ENCODE measurements at places on chromosomes 3 and 15. TPM values are rescaled to one million over a fixed set of nuclear protein-coding genes. Genes with fewer than 3 reads are reported as not detected.

DNA sequence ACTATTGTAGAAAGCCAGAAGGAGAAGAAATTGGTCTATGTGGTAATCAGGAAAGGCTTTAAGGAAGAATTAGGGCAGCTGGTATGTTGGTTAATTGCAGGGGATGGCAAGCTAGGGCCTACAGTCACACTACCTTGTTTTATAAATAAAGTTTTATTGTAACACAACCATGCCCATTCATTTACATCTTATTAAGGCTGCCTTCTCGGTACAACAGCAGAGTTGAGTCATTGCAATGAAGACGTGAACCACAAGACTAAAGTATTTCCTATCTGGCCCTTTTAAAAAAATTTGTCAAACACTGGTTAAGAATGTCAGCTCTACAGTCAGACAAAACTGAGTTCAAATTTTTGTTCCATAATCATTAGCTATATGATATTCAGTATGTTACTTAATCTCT lies 8.3 kb downstream of the SERPINI1 start:
- H3K36me3 ChIP-seq, result no peaks in the 10 kb centered on the region
- no peak for DNase-seq

DNA sequence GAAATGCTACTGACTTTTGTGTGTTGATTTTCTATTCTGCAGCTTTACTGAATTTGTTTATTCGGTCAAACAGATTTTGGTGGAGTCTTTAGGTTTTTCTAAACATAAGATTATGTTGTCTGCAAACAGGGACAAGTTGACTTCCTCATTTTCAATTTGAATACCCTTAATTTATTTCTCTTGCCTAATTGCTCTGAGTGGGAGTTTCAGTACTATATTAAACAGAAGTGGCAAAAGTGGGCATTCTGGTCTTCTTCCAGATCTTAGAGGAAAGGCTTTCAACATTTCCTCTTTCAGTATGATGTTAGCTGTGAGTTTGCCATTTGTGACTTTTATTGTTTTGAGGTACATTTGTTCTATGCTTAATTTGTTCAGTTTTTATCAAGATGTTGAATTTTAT lies 268.5 kb downstream of the WNT5A start:
- no peaks in the 10 kb centered on the region for H3K36me3 ChIP-seq
- no peak overlapping the region for H3K4me3 ChIP-seq
- H3K27me3 ChIP-seq, result no peaks in the 10 kb centered on the region
- no peak for DNase-seq
- H3K4me1 ChIP-seq, result no peaks in the 10 kb centered on the region

GRCh38 chr3:21152555-21152954 lies 598.5 kb downstream of the ZNF385D start:
- no peaks in the 10 kb centered on the region for H3K27me3 ChIP-seq
- H3K27ac ChIP-seq, result no peak overlapping the region
- no peak overlapping the region for H3K4me3 ChIP-seq
- DNase-seq, result no peak
- no peaks in the 10 kb centered on the region for H3K4me1 ChIP-seq

DNA sequence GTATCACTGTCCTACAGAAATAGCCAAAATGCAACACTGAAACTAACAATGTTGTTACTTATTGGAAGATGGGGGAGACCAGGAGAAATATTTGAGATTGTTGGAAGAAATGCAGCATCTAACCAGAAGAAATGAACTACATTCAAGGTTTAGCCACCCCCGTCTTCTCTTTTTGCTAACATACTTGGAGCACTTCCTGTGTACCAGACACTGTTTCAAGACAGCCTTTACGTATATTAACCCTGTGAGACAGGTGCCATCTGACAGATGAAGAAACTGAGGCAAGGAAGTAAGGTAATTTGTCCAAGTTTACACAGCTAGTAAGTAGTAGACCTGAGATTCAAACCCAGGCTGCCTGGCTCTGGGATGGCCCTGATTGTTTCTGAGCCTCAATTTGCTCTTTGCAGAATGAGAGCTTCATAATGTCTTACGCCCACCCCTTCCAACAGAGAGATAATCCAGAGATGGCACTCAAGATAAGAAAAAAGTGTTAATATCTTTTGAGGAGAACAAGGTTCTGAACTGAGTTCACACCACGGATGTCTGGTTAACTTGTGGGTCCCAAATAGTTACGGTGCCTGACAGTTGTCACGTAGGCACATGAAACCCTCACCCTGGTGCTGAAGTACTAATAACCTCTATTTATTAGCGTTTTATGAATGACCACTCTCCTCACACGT lies 26.1 kb downstream of the RASGRP1 start:
- H3K4me1 ChIP-seq, result peaks cover 3% of the 10 kb centered on the region
- DNase-seq, result no peak
- H3K27ac ChIP-seq, result no peak overlapping the region
- no peaks in the 10 kb centered on the region for H3K36me3 ChIP-seq

- no peak overlapping the region for H3K27ac ChIP-seq
- no peaks in the 10 kb centered on the region for H3K36me3 ChIP-seq
Observed at GRCh38 chr15:61759639-61760038, 300.6 kb downstream of the VPS13C start.

DNA sequence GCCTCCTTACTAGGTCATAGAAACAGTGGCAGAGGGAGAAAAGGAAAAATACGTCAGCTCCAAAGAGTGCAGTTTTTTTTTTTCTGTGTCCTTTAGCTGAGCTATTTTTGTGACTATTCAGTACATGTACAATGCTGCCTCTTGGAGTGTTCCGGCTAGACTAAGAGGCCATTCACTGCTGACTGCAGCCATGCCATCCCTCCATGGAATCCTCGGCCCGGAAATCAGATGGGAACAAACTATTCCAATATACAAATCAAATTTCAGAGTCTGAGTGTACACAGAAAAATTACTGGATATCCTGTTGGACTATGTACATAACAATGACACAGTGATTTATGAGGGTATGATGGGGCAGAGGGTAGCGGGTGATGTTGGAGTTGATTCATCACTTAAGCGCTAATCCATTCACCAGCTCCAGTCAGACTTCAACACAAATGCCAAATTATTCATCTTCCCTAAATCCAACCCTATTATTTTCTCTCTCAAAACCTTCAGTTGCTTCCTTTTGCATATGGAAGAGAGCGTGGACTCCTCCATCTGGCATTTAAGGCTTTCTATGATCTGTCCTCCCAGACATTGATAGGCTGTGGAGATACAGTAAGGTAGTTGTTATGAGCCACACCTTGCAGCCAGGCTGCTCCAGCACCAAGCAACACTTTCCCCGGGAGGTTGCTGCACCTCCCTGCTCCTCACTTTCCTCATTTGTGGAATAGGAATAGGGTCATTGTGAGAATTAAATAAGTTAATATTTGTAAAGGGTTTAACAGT lies 109.1 kb downstream of the LPP start:
- H3K4me3 ChIP-seq, result no peak overlapping the region
- H3K27ac ChIP-seq, result no peak overlapping the region
- no peak for DNase-seq
- no peaks in the 10 kb centered on the region for H3K27me3 ChIP-seq

- no peaks in the 10 kb centered on the region for H3K27me3 ChIP-seq
- peaks cover 3% of the 10 kb centered on the region for H3K36me3 ChIP-seq
- H3K27ac ChIP-seq, result no peak overlapping the region
- DNase-seq, result no peak
Observed at GRCh38 chr15:23038726-23039142, 635 bp downstream of the TUBGCP5 start.

DNA sequence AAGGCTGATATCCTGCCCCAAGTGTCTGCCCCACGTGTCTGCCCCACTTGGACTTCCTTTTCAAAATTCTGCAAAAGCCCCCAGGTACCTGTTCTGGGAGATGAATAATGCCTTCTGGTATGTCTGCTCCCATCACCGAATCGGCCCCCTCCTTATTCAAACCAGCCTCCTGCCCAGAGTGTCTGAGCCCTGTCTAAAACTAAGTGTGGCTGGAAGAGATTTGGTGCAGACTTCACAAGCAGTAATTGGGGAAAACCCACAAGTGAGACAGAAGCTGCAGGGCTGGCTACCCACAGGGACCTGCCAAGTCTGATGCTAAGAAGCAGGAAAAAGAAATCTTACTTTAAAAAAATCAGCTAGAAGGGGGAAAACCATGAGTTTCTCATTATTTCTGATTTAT lies 85.1 kb downstream of the DUT start:
- H3K4me1 ChIP-seq, result peaks cover 1% of the 10 kb centered on the region
- DNase-seq, result no peak
- no peak overlapping the region for H3K27ac ChIP-seq
- no peaks in the 10 kb centered on the region for H3K36me3 ChIP-seq
- H3K27me3 ChIP-seq, result no peaks in the 10 kb centered on the region
- no peak overlapping the region for H3K4me3 ChIP-seq

Gene LTK
- total RNA-seq, result 0.38 TPM

Gene TLR9
- total RNA-seq, result not detected

Gene OR5K3
- not detected for total RNA-seq
